ENCODE measurements at places on chromosomes 6 and 20.

DNA sequence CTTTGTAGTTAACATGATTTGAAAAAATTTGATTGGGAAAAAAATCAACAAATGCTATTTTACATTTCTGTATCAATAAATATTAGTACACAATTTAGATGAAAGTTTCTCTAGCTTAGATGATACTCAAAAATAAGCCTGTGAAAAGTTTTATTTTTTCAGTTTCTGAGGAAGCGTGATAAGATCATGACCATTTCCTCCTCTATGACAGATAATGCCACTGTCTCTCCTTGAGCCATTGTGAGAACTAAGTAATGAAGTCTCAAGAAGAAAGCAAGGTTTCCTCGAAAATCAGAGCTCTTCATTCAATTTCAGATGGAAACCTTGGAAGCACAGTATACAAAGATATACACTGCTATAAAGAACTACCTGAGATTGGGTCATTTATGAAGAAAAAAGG, 395.0 kb downstream of the HDGFL1 start:
- DNase-seq: no peak

DNA sequence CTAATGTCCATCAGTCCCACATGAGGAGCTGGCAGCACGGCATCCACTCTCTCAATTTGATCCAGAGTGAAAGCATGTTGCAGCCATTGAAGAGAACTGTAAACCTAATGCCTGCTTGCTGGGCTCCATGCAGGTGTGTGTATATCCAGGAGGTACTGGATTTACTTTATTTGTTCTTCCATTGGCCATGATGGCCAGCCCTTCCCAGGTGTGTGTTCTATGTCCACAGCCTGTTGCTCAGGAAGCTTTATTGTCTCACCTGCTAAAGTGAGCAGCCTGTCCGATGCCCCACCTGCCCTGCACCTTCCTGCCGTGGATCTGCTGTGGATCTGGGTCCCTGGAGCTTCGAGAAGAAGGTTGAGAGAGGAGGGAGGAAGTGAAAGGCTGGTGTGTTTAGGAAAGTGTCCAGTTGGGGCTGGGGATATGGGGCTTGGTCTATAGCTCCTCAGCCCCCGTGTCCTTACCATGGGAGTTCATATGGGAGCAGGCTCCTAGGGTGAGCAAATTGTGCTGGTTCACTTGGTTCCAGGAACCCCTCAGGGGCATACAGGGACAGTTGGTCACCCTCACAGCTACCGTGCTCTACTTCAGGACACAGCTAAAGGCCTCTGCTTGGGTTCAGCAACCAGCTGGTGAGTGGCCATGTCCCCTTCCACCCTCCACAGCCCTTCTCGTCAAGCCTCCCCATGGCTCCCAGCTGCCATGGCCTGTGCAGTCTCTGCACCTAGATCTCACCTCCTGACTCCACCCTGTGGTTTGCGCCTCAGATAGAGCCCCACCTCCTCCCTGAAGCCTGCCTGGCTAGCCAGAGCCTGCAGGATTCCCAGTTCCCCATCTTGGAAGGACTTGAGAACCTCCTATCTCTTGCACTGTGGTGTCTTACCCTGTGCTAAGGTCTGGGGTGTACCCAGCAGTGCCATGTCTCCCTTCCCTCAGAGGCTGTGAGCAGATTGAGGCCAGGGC, 12.7 kb downstream of the TREML2 start:
- no peak for DNase-seq

GRCh38 chr6:105014448-105014847, 57.5 kb downstream of the LIN28B start:
- DNase-seq: peak; percentile 24

DNA sequence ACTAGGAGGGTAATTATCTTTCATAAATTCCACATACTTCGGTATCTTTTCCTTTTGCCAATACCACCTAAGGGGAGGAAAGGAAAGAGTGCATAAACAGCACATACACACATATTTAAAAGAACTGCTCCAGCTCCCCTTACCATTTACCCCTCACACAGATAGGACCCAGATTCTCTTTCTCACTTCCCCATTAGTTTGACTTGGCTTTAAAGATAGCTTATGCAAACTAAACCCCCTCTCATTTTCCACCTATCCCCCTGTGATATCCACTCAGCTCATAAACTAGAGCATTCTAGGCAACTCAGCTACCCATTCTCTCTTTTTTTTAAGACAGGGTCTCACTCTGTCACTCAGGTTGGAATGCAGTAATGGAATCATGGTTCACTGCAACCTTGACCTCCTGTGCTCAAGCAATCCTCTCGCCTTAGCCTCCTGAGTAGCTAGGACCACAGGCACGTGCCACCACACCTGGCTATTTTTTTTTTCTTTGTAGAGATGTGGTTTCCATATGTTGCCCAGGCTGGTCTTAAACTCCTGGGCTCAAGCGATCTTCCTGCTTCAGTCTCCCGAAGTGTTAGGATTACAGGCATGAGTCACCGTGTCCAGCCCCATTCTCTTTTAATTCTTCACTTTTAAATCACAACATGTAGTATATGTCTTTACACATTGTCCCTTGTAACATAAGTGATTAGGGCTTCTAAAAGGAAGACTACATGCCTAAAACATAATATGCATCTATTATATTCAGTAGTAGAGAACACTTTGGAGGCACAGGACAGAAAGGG, 4.0 kb downstream of the FUCA2 start:
- DNase-seq: no peak

DNA sequence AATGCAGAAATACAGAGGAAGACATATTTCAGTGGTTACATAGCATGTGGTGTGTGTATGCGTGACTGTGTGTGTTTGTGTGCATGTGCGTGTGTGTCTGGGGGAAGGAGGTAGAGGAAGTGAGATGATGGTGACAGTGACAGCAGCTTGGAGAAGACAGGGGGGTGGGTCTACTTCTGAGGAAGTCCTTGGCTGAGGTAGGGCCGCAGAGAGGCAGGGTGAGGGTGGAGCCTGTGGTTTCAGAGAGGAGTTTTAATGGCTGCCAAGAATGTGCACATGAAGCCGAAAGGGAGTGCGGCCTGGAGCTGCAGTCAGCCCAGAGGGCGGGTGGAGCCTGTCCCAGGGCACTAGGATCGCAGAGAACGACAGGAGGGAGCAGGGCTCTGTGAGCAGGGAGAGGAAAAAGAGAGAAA, 22.7 kb upstream of the RNF24 start:
- DNase-seq: no peak

DNA sequence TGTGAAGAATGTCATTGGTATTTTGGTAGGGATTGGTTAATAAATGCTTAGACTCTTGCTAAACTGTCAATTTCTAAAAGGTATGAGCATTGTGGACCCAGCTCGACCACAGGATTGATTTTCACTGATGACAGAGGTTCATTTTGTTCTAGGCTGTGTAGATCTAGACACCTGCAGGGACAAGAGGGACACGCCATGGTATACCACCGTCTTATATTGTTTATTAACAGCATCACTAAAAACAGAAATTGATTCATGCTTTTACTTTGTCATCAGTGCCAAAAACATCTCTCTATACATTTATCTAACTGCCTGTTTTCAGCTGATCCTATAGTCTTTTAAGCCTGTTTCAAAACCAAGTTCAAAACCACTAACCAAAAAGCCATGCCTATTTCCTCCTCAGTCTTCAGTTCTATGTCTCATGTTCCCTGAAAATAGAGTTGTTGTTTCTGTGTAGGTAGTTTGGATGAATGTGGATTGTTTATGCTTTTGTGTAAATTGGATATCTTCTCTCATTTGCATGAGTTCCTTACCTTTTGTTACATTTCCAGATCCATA, 109.8 kb downstream of the JAG1 start:
- no peak for DNase-seq

DNA sequence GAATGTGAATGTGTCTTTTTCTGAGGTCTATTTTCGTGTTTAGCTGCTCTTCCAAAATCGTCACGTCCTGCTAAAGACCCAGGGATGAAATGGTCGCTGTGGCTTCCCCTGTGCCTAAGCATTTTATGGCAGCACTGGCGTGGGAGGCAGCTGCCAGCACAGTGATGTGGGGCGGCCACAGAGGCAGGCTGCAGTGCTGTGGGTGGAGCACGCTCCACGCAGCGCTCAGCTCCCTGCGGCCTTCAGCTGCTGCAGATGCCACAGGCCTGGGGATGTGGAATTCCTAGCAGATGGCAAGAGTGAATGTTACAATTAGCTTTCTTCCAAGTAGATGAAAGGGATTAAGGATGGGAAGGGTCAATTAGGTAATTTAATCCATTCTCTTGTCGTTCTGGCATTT, 242.6 kb downstream of the SMOC2 start:
- no peak for DNase-seq

GRCh38 chr6:17885889-17886576, 101.4 kb downstream of the KIF13A start:
- no peak for DNase-seq

DNA sequence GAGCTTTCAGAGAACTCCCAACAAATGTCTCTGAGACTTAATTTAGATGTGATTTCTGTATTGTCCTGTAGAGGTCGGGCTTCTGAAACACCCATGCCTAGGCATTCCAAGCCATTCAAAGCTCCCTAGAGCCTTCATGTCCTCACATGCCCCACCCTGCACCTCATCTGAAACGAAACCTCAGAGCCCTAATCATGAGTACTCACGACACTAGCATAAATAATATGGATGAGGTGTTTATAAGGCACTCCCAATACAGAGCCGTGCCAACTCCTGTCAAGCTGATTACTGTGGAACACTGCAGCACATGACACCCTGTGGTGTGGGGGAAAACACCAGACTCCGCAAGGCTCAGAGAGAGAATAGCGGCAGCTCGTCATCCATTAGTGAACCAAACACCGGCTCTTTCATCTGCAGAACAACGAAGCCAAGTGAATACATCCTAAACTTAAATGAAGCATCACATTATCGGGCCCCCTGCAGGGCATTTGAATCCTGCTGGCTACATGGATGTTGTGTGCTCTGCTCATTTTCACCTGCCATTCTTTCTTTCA, 83.8 kb downstream of the FNDC1 start:
- DNase-seq: peak; percentile 39

GRCh38 chr20:54639941-54640340, 164.5 kb downstream of the DOK5 start:
- no peak for DNase-seq

DNA sequence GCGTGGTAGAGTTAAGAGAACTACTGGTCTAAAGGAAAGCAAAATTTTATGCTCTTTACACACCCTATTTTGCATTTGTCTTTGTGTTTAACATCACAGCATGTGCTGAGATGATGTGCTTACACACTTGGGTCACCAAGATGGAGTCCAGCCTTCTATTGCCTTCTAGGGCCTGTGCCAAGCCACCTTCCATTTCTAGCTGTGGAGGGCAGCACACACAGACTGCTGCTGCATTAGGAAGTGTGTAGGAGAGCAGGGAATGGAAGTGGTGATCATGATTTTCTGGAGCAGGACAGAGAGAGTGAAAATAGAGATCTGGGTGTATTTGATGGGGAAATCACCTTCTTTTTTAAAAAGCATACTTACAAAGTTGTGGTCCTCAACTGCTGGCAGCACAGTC, 191.6 kb downstream of the SOX4 start:
- DNase-seq: peak; percentile 14

- DNase-seq: no peak
These were observed 43.4 kb upstream of the TRAM2 start for GRCh38 chr6:52620055-52620905.

GRCh38 chr6:163754866-163755265, 340.3 kb downstream of the QKI start:
- DNase-seq: no peak

DNA sequence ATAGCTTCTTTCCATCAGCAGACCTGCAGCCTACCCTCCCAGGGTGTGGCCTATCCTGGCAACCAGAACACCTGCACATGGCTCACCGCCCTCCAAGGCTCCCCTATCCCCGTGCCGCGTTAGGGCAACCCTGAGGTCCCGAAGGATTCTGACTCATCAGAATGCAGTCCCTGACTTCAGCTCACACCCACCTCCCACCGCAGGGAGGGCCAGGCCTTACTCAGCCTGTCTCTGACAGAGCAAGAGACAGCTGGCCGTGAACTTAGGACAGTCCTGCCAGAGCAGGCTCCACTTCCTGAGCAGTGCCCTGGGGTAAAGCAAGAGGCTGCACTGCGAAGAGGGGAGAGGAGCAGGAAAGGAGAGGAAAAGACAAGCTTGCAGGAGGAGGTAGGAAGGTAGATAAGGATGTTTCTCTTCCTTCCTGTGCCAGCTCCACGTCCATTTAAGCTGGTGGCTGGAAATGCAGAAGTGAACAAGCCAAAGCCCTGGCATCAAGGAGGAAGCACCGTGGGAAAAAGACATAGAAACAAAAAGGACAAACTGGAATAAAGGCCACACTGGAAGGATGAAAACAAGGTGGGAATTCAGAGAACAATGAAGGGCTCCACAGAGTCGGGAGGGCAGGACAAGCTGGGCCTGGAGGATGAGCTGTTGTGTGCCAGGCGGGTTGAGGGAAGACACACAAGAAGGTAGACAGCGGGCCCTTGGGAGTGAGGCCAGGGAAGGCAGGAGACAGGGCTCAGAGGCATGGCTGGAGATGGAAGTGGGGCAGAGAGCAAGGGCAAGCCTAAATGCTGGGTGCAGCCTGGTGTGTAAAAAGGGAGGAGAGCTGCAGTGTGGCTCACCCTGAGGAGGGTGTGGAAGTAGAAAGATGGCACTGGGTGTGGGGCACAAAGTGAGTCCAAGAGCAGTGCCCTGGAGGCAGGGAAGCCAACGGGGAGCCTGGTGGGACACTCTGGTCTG, 102.7 kb downstream of the SLC23A2 start:
- no peak for DNase-seq

DNA sequence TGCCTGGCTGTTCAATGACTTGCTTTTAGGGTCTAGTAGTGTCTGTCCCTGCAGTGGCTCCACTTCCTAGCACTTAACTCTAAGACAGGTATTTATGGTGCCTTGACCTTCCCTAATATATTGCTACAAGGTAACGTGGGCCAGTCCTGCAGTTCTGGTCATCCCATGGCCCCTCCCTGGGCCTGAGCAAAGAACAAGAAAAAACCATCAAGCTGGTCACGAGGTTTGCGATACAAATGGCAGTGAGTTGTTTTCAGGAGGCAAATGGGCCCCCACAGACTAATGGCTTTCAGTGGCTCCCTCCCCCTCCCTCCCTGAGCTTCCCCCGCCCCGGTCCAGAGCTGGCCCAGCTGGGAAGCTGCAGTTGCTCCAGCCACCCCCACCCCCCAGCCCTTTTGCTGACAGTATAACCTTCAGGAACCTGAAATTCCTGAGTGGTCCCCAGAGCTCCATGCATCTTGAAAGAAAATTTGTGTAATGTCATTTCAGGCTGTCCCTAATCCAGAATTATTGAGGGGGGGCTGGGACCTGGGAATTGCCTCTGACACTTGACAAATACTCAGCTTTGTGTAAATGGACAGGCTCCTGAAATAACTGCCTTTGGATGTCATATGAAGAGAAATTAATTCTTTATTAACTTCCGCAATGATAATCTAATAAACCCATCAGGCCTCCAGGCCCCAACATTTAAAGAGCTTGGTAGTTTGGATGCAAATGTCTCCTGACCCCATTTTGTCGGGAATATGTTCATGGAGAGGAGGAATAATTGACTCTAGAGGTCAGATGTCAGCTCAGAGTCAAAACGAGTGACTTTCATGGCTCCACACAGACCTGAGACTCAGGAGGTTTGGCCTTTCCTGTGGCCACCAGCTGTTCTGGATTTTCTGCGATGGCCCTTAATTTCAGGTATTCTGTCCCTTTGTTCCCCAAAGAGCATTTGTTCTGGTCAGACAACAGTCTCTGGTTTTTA, 153.2 kb upstream of the TOP1 start:
- no peak for DNase-seq
